Activated CD4-positive, alpha-beta T cell treated with anti-CD3 and anti-CD28 coated beads, Interleukin-2, Interleukin-4, amounts not matched to agents 100 ng/mL and 50 ng/mL, durations not matched to agents 16 hours and 8 hours (primary cell): ENCODE measurements at places on chromosomes 12 and 14.

DNA sequence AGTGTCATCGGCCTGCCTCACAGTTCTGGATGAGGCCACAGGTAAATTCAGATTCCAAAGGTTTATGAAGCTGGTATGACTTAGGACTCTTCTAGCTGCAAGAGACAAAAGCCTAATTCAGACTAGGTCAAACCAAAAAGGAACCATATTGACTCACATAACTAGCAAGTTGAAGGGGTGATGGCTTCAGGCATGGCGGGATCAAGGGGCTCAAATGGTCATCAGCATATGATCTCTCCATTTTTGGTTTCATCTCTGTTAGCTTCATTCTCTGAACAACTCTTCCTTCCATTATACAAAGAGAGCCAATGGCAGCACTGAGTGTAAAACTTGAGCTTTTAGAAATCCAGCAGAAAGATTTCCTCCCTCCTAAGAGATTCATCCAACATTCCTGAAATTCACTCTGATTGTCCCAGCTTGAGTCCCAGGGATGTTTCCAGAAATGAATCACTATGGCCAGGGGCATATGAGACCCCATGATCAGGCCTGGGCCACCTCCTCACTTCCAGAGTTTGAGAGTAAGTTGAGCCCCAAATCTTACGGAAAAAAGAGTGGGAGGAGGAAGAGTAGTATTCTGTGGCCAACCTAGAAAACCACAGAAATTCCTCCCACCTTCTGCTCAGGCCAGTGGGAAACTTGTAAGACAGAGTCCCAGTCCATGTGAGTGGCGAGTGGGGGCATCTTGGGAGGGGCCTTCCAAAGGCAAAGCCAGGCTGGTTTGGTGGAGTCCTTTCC, 2.0 kb upstream of the MAP1LC3B2 start:
- DNase-seq, result no peak

- no peak for DNase-seq
These were observed 124.5 kb upstream of the ARHGAP5 start for GRCh38 chr14:31952573-31952972.

DNA sequence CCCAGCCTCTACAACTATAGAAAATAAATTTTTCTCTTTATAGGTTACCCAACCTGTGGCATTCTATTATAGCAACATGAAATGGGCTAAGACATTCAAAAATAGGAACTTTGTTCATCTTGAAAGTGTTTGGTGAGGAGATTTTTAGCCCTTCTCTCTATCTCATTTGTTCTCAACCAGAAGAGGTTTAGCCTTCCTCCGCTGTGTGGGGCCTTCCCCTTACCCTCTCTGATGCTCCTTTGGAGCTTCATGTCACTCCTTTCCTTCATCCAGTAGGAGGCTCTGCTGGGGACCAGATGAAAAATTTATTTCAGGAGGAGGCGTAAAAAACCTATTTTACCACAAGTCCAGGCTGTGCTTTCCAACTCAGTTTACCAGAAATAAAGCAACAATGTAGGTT, 94.1 kb downstream of the RTN1 start:
- no peak for DNase-seq

GRCh38 chr12:20189767-20190166, 178.6 kb upstream of the PDE3A start:
- no peak for DNase-seq

DNA sequence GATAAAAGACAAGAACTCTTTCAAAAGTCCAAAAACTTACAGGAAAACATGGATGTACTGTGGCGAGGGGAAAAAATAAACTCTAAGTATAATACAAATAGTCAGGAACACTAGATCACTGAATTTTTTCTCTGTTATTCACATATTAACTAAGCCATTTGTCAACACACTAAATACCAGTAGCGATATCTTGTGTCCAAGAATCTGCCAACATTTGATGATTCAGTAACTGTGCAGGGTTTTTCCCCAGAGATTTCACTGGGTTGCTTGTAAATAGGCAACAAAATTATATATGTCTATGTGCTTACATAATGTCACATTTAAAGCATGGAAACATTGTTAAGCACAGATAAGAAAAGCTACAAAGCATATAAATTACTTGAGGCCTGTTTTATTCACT, 205.9 kb downstream of the KIF21A start:
- DNase-seq, result no peak

DNA sequence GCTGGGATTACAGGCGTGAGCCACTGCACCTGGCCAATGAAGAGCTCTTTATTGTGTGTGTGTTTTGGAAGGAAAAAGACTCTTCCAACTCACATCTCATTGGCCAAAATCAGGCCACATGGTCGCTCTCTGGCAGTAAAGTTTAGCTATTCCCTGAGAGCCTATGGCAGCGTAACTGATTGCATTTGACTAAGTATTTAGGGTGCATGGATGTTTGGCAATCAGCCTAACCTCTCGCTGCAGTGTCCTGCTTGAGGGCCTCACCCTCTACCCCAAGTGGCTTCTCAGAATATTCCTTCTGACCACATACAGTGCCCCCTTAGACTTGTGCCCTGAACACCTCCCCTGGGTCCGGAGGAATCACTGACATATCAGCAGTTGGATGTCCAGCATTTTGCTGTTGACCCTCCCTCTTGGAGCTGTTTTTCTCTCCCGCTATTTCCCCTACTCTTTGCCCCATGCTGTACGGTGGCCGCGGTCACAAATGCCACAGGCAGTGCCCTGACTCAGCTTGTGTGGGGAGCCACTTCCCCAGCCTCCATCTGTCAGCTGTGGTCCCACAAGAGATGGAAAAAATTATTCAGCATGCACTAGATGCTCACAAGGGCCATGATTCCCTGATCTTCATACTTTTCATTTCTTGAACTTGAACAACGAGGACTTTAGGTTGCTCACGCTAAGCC, 9.5 kb downstream of the PHETA1 start:
- DNase-seq, result peak; percentile 49

DNA sequence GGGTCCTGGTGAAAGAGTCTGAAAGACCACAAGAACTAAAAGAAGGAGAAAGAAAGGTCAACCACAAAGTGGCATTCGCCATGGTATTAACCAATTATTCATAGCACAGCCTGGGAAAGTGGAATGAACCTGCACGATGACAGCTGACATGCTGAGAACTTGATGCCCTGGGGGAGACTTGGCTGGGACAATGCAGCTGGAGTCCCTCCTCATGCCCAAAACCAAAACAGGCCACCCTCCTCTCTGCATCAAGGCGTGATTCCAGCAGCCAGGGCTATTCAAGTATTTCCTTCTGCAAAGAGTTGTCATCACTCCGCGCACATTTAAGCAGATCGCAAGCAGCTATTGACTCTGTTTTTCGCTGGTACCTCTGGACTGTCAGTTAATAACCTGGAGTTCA, 167.1 kb upstream of the NOS1 start:
- DNase-seq, result no peak

GRCh38 chr14:24392325-24393091, 6.3 kb upstream of the NYNRIN start:
- DNase-seq, result no peak
